ENCODE measurements at places on chromosomes 2 and 18.

DNA sequence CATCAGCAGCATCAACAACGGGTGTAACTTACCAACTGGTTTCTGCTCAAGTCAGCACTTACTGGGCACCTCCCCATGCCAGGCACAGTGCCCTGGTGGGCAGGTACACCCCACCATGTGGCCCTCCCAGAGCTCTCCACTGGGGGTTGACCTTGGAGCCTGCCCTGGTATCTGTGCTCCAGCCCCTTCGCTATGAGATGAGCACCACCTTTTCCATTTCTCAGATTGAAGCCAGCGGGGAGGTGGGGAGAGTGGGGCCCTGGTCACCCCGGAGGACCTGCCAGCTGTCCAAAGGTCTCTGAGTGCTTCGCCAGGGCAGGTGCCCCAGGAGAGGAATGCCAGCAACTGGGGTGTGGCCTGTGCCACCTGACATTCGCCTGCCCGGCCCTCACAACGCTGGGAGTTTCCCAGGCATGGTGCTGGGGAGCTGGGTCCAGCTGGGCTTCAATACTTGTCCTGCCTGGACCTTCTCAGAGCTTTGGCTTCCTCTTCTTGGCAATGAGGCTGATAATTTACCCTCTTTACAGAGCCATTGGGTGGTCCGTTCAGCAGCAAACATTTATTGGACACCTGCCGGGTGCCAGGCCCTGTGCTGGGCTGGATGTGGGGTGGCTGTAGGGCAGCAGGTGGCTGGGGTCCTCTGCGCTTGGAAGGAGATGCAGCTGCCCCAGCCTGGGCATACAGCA, 5.9 kb upstream of the ZAP70 start:
- no peak for DNase-seq

DNA sequence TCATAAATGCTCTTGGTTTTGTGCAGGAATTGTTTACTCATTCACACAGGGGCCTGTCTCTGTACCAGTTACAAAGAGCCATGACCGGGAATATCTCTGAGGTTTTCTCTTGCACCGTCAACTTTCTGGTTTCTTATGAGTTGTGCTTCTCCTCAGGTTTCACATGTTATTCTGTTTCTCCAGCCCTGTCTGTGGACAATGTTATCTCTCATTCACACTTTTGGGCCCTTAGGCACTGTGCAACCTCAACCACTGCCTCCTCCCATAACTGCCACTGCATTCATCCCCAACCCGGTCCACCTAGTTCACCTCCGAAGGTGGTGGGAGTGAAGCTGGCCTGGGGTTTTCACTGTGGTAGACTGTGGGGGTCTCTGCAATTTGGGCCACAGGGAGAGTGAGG, 22.5 kb upstream of the NEDD4L start:
- DNase-seq: no peak

DNA sequence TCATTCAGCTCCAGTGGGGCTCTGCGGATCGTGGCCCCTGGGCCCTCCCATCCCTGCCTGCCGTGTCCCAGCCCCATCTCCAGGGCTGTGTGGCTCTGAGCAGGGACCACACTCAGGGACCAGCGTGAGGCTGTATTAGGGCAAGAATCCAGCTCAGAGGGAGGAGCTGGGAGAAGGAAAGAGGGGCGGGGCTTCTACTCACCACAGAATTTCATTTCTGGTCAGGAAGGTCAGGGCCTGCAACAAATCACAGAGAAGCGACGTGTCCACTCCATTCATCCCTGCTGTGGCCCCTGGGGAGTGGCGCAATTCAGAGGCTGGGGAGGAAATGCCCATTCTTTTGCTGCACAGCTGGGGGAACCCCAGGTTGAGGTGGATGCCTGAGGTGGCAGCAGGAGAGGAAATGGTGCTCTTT, 828 bp downstream of the CIB4 start:
- no peak for DNase-seq

DNA sequence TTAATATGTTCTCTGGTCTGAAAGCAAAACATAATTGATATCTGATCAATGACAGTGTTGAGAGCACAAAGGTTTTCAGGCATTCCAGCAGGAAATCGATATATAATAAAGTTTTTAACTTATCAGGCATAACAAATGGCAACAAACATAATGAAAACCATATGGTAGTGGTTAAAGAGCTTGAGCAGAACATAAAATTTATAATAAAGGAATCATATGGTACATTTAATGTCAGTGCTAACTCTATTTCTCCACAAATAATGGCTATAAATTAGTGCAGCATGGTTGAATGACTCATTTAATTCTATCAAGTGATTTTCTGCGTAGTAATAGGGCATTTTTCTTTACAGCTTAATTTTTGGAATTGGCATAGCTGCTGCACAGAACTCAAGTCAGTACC, 306.2 kb downstream of the FSIP2 start:
- no peak for DNase-seq

DNA sequence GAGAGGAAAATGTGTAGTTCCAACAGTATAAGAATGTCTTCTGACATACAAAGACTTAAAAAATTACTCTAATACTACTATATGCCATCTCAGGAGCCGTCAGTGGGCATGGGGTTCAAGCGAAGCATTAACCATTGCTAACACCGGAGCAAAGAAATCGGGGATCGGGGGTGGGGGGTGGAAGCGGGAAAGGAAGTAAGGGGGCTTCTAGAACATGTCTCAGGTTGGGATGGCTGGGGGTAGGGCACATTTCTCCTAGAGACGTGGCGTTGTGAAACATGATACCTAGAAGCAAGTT, 702 bp downstream of the LMAN1 start:
- DNase-seq: no peak

DNA sequence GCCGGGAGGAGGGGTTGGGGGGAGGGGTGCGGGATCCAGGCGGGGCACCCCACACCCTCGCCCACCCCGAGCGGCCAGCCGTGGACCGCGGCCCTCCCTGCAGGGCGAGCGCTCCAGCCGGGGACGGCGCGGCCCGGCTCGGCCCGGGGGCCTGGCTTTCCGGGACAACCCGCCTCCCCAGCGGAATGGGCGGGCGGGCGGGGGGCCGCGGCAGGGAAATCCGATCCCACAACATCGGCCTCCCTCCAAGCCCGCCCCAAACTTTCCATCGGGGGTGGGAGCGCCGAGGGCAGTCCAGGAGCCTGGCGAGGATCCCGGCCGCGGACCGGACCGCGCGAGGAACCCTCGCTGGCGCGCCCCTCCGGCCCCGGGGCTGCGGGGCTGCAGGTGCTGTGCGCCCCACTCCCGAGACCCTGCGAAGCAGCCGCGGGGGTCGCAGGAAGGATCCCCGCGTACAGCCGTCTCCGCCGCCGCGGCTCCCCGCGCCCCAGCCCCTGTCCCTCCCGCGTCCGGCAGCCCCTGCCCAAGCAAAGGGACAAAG, 529 bp downstream of the SEMA4C start:
- DNase-seq: no peak

- no peak for DNase-seq
These were observed 58.7 kb downstream of the FAM124B start for GRCh38 chr2:224343226-224343625.

DNA sequence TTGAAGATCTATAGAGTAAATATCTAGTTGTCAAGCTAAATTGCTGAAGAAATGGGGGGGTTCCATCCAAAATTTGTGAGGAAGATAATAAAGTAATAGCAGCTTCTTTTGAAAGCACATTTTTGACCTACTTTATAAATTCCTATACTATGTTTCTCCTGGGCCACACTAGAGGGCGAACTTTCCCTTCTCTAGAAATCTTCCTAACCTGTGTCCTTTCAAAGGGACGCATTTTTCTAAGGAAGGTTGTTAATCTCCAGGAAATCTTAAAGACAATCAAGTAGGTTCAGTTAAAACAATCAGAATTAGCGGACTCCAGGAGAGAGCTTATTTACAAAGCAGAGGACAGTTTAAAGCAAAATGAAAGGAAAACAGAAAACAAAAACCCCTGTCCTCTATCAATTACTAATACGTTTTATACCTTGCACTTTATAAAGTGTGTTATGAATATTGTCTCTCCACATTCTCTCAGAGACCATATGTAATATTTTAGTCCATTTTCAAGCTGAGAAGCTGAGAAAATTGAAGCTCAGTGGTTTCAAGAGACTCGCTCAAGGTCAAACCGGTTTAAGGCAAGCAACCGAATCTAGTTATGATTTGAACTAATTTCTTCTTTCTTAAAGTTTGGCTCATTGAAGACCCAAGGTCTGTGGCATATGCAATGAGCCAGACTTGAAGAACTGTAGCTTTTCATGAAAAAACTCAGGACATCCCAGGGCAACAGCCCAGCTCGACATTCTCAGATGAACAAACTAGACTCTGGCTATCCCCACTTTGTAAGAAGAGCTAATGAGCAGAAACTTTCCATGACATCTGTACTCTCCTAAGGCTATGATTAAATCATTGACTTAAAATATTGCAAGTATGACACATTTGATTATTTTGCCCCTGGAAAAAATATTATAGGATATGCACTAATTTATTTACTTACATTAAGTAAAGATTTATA, 273.6 kb downstream of the PAX3 start:
- DNase-seq: no peak

DNA sequence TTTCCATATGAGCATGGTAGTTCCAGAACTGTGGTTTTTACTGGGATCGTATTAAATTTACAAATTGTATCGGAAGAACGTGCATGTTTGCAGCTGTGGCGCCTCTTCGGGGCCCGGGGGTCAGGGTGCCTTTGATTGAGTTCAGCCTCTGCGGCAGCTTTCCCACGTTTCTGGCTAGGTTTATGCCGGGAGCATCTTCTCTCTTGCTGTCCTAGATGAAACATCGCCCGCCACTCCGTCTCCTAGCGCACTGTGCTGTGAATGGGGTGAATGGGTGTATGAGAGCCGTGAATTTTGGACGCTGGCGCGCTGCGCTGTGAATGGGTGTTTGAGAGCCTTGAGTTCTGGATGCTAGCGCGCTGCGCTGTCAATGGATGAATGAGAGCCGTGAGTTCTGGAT, 12.3 kb downstream of the PDCD1 start:
- no peak for DNase-seq

DNA sequence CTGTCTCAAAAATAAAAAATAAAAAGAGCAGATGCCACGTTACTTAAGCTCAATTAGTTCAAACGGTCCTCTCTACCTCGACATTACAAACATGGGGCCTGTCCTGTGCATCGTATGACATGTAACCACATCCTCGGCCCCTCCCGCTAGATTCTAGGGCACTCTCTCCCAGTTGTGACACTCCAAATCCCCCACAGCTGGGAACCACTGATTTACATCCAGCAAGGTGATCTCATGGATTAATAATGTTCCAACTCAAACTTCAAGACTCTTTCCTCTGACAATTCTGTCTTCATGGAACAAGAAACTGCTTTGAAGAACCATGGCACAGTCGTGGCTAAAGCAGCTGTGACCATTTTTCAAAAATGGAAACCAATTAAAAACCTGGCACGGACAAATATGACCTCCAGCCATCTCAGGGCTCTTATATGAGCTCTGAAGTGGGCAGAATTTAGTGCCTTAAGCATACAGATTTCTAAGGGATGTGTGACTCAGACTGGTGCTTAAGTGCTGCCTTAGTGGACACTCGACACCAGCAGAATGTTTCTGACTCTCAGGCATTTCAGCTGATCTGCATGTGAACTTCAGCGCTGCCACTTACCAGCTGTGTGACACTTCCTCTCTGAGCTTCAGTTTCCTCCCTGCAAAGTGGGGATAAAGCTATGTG, 31.7 kb upstream of the ASAP2 start:
- DNase-seq: no peak

GRCh38 chr2:207926133-207926988, 99.0 kb downstream of the PLEKHM3 start:
- no peak for DNase-seq

DNA sequence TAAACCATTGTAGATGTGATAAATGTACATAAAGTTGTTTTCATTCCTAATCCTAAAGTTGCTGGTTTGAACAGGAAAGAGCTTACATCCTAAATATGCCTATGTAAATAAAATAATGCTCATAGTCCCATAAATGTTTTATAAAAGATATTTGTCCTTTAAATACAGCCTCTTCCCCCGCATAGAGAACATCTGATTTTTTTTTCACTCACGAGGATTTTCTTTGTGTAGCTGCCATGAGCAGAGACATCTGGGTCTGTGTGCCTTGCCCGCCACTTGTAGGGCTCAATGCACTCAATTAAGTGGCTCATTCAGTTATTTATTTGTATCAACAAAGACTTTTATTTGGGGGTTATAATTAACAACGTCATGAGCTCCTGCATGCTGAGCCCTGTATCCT, 72.8 kb downstream of the SOWAHC start:
- no peak for DNase-seq

DNA sequence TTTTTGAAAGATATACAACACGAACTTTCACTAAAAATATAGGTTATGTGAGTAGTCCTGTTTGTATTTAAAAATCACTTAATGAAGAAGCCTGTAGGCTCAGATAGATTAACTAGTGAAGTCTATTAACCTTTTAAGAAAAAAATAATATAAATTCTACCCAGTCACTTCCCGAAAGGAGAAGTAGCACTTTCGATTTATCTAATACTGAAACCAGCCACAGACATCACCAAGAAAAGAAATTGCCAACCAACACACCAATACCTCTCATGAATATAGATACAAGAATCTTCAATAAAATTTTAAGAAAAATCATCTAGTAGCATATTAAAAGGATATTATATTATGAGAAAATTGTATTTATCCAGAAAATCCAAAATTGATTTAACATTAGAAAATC, 160.5 kb downstream of the GALNT13 start:
- no peak for DNase-seq

DNA sequence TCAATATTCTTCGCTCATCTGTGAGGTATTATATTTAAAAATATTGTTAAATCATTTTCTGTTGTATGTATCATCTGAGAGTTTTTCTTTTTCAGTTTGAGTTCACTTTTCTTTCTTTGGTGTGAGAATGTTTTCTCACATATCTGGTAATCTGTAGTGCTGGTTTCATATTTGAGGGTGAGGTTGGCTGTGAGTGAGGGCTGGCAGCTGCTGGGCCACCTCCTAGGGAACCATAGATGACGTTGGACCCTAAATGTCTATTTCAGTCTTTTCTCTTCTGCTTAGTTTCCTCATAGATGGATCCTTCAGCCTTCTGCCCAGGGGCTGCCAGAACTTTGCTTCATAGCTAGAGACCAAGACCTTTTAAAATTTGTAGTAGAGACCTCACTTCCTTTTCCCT, 33.5 kb downstream of the MGAT5 start:
- no peak for DNase-seq

- no peak for DNase-seq
These were observed 551.7 kb downstream of the SLC4A3 start for GRCh38 chr2:220178991-220179695.

DNA sequence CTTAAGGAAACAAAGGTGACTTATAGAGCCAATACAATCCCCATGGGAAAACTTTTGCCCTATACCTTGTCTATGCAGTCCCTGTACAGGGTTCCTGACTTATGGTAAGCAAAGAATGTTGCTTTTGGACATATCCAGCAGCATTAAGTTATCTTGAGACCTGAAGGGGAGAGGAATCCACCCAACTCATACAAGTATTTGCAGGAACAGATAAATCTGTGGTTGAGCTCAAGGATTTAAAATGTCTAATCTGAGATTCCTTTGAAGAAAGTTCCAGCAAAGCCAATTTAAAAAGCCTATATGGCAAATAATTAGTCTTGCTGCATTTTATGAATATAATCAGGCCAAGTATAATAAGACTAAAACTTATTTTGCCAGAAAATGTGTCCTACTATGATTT, 739.5 kb upstream of the CDH2 start:
- DNase-seq: no peak
